ENCODE measurements at places on chromosomes 3 and 15. TPM values are rescaled to one million over a fixed set of nuclear protein-coding genes. Genes with fewer than 3 reads are reported as not detected.

NR2E3 gene
- total RNA-seq = 0.70 TPM

- DNase-seq = no peak
Measured at GRCh38 chr3:102727340-102727739, 292.5 kb downstream of the ZPLD1 start.

CBLB gene
- 56.7 TPM for total RNA-seq

GRCh38 chr3:32076566-32076965 is 29.9 kb upstream of the GPD1L start:
- DNase-seq = no peak

WNT5A gene
- 6.7 TPM for total RNA-seq

SOX14 gene
- not detected for total RNA-seq

GRCh38 chr3:162992741-162993140 is 1496.1 kb downstream of the OTOL1 start:
- no peak for DNase-seq

DNA sequence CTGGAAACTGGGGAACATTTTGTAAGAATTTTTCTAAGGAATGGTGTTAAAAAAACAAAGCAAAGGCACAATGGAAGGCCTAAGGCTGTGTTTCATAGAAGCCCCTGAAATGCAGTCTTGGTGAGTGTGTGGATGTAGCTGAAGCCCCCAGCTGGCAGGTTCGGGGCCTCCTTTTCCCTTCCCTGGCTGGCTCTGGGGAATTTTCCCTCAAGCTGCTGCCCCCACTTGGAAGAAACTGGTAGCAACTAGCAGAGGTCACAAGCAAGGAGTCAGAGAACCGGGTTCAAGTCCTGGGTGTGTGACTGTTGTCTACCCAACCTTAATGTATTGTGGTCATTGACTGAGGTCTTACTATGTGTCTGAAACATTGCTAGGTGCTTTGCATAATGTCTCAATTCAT is 85.3 kb upstream of the MYZAP start:
- no peak for DNase-seq

GRCh38 chr3:38994251-38994650 is 57.5 kb downstream of the SCN11A start:
- DNase-seq = no peak

CSPG4 gene
- 5.2 TPM for total RNA-seq

GRCh38 chr3:185943760-185944106 is 5.9 kb upstream of the TRA2B start:
- DNase-seq = no peak

DNA sequence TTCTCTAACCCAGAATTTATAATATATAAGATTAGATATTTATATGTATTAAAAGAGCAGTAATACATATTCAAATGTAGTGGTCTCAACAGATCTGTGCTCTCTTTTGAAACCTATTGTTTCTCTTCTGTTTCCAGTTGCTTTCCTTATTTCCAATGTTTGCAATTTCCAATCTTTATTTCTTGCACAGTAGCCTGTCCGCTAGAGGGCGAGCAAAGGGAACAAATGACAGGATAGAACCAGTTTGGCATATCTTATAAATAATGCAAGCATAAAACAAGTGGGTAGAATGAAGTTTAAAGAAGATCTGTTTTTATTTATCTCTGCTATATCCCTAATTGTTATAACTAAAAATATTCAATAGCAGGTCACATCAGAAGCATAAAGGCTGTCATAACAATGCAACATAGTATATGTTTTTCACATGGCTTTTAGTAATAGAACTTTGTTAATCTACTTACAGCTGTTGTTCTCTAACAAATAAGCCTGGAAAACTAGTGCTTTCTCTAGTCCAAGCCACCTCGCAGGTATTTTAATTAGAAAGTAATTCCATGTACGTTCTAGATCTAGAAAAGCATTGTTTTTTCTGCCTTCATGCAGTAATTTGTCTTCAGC is 15.1 kb upstream of the TCAIM start:
- DNase-seq = peak; percentile 55

- no peak for DNase-seq
Measured at GRCh38 chr3:115646027-115646690, 22.8 kb downstream of the GAP43 start.

GRCh38 chr3:61846488-61846887 is 285.1 kb downstream of the PTPRG start:
- DNase-seq = no peak

- no peak for DNase-seq
Measured at GRCh38 chr3:195250473-195251251, 20.3 kb downstream of the XXYLT1 start.

DNA sequence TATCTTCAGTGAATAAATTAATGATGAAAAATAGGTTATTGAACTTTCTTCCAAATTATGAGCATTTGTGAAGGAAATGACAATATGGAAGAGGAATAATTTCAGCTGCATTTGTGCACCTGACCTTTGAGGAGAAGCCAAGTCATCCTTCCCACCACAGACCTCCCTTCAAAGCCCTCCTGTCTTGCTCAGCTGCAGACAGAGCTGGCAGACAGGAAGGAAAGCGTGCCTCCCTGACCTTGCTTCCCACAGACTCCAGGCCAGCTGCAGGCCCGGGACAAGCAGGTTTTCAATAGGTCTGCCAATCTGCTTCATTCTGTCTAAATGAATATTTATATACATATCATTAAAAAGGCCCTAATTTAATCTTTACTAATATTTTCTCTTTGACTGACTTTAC is 152.9 kb upstream of the RBMS3 start:
- no peak for DNase-seq

NME9 gene
- total RNA-seq = not detected

BCHE gene
- total RNA-seq = 2.8 TPM

DNA sequence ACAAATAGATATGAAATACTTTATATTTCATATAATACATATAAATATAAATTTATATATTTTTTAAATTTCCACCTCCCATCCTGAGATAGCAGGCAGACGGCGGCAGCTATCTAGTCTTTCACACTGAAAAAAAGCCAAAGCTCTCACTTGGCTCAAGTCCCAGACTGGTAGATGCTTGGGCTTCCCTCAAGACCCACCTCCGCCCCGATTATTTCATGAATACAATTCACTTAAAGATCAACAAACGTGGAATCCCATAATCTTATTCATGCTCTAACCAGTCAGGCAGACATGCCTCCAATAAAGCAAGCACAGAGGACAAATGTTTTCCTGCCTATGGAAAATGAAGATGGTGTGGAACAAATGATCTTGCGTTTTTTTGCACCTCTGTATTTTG is 275.9 kb upstream of the NR2F2 start:
- DNase-seq = no peak

LXN gene
- 2.4 TPM for total RNA-seq

RETNLB gene
- not detected for total RNA-seq

DNA sequence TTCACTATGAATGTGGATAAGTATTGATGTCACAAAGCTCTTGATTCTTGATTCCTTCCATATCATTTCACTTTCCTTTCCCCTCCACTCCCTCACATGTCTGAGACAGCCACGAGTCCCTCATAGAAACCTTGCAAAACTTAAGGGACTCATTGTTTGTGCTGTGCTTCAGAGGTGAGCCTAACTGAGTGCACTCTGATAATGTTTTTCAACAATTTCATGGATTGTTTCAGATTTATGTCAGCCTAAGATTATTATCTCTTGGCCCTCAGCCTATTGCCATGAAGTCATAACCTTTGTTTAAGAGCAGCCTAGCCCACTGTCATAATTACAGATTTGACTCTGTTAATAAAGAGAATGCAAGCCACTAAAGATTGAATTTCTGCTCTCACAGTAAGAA is 363.6 kb downstream of the MECOM start:
- no peak for DNase-seq

DNA sequence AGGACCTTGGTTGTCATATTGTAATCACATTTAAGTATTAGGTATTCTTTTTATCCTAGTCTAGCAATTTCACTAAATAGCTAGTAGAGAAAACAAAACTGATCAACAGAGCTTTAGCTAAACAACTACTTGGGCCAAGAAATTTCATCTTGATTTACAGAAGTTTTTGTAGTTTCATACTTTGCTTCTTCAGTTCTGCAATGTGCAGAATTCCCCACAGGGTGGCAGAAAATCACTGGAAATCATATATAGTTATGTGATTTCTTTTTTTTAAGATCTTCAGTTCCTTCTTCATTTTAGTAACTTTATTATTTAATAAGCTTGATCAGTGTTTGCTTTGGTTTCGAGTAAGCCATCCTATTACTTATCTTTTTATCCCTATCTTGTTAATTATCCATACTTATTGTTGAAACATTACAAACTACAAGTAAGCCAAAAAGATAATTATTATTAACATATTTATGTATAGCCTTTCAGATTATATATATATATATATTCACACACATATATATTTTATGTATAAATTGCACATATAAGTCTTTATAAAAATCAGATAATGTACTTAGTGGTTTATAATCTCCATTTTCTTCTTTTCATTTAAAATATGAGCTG is 2.2 kb upstream of the BNIP2 start:
- DNase-seq = no peak

GRCh38 chr3:38816026-38816425 is at the start of gene SCN10A:
SCN10A (minus strand) TSS chr3:38816217; CDS start chr3:38794010, 22,207 bp downstream.
- no peak for DNase-seq

- DNase-seq = no peak
Measured at GRCh38 chr15:34252545-34252944, 27.7 kb downstream of the EMC4 start.

CFAP92 gene
- not detected for total RNA-seq

GRCh38 chr3:172364374-172365027 is 83.8 kb downstream of the GHSR start:
- no peak for DNase-seq

FBXO40 gene
- 207 TPM for total RNA-seq

DNA sequence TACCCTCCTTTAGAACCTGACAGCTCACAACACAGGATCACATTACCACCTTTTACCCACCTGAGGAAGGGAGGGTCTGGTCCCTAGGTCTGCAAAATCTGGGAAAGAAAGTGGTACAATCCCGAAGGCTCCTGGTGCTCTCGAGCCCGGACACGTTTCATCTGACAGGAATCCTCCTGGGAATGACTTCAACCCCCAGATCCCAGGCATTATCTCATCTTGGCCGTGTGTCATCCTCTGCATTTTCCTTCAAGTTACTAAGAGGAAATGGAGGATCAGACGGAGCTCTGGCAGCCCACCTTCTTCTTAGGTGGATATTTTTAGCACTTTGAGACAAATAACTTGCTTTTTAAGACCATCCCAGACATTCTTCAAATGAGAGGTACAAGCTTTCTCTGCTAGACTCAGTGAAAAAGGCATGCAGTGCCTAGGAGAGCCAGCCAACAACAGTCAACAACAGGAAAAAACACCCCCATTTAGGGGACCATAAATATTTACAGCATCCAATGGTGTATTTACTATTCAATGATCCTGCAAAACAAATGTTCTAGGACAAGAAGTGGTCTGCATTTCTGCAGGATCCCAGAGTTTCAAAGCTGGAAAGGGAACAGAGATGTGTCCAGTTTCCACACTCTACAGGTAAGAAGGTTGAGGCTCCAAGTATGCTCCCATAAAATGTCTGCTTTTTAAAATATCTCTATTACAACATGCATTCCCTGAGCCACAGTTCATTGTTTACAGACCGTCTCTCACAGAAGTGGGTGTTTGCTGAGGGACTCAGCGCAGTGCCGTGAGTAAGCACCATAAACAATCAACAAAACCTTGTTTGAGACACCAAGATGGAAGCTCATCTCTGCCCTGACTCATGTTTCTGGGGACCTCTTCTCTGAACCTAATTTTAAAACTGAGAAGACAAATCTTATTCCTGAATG is 38.3 kb upstream of the ARHGEF3 start:
- no peak for DNase-seq

GRCh38 chr3:129308636-129309035 is 30.0 kb downstream of the HMCES start:
- DNase-seq = no peak

DNA sequence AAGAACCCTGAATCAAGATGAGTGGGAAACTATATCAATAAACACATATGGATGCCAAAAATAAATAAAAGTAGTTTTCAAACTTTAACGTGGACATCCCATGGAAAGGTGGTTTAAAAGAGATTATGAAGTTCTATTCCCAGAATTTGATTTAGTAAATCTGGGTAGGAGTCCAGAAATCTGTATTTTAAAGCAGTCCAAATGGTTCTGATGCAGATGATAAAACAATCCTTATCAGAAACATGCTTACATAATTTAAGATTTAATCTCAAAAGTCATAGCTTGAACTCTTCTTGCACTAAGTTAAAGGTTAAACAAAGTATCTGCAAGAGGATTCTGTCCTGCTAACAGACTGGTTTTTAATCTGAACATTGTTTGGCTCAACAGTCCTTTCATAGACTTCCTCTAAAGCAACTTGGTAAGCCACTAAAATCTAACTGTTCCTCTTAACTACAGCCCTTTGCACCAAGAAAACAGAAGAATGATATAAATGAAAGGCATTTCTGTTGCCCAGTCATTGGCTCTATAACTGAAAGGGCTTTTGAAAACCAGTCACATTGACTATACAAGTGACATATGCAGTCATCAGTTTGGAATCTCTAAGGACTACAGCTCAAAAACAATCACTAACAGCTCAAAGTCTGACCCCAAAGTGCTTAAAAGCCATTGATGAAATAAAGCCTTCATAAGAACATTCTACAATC is 23.4 kb upstream of the MAP4 start:
- no peak for DNase-seq

DNA sequence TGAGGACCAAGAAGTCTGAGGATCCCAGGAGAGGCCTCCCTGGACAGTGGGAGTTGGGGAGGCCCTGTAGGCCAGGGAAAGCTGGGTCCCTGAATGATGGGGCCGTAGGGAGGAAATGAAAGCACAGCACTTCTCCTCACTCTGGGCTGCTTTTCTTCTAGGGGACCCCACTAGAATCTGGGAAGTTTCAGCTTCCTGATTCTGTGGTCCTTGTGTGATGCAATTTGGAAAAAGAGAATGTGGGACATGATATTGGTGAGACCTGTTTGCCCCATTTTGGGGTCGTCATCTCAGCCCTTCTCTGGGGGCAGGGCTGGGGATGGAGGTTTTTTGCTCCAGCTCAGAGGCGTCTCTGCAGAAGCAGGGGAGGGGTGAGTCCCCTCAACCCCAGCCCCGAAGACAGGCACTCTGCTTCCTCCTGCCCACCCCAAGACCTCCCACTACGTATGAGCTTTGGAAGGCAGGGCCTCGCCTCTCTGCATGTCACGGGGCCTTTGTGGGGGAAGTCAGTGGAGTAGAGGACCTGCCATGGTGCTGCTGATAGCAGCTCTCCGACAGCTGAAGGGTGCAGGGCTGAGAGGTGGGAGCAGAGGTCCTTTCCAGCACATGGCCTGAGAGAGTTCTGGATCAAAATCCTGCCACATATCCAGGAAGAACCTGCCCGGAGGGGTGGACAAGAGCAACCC is 1.5 kb upstream of the SNX22 start:
- DNase-seq = no peak

GRCh38 chr15:65382921-65383320 is 5.1 kb upstream of the IGDCC3 start:
- no peak for DNase-seq

- DNase-seq = no peak
Measured at GRCh38 chr3:55719006-55719405, 231.9 kb upstream of the WNT5A start.
